ENCODE measurements at places on chromosomes 16 and 17.

- no peak for DNase-seq
Observed at GRCh38 chr16:57036315-57036714, 47.0 kb downstream of the NLRC5 start.

DNA sequence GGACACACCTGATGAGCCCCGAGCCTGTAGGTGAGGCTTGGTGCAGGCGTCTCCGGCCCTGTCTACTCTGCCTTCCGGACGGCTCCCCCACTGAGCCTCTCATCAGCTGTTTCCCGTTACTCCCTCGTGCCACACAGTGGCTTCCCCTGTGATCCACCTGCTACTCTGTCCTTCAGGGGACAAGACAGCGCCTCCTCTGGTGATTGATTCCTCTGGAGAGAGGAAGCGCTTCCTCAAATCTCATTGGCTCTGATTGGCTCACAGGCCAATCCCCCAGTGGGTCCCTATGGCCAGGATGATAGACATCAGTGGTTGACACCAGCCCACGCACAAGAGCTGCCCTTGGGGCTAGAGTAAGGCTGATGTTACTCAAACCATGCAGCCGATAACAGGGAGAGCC, 24.0 kb downstream of the RNF213 start:
- no peak for DNase-seq

DNA sequence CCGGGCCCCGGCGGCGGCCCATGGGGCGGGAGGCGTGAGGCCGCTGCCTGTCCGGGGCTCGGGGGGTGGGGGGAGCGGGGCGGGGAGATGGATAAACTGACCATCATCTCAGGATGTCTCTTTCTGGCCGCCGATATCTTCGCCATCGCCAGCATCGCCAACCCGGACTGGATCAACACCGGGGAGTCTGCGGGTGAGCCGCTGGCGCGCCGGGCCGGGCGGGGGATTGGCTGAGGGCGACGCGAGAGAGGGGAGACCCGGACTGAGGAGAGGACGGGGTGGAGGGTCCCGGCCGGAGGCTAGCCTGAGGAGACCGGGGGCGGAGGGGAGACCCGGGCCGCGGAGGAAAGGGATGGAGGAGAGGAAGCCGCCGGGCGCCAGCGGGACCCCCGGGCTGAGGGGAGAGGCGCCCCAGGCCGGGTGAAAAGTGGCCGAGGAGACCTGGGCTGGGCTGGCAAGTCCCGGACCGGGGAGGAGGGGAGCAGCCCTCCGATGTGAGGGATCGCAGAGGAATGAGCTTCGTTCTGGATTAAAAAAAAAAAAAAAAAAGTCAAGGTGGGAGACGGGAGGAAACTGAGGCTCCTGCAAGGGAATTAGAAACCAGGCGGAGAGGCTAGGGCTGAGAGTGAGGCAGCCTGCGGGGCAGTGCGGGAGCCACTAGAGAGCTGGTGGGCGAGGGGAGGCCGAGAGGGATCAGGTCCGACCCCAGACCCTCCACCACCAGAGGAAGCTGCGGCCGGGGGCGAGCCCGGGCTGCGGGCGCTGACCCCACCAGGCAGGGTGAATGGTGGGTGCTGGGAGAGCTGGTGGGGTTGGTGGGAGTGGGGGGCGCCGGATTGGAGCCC, 526 bp downstream of the MOSMO start:
- DNase-seq, result no peak

DNA sequence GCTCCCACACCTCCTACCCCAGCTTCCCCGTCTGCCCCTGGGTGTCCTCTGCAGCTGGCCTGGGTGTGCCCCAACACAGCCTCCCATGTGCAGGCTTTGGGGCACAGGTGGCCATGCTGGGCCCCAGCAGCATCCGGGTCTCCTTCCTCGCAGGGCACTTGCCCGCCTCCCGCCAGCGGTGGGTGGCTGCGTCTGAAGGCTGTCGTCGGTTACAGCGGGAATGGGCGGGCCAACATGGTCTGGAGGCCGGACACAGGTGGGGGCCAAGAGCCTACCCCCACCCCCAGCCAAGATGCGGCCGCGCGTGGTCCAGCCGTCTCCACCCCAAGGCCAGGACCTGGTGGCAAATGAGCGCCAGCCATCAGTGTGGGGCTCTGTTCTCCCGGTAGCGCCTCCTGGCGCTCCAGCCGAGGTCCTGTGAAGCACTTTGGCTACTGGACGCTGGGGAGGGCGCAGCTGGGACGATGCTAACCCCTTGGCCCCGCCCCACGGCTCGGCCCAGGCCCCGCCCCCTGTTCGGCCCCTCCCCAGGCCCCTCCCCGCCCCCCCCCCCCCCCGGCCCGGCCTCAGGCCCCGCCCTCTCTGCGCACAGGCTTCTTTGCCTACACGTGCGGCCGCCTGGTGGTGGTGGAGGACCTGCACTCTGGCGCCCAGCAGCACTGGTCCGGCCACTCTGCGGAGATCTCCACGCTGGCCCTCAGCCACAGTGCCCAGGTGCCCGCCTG, 7.3 kb upstream of the RHOT2 start:
- no peak for DNase-seq

GRCh38 chr16:12320298-12320706, 343.8 kb downstream of the SNX29 start:
- DNase-seq, result no peak

DNA sequence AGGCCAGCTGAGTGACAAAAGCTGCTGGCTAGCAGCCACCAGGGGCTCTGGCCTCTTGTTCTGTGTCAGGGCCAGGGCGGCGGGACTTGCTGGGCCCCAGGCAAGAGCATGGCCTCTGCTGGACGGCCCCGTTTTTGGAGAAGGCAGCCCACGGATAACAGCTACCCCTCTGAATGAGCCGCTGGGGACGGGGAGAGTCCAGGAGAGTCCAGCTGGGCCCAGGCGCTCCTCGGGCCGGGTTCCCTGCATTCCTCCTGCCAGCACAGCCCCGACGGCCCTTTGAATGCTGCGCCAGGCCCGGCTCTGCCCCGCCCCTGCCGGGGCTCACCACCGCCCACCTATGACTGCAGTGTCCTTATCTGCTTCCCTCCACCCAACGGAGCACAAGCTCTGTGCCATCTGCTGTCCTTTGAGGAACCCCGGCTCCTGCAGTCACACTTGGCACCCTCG, 33.4 kb downstream of the SLC7A5 start:
- DNase-seq, result no peak

DNA sequence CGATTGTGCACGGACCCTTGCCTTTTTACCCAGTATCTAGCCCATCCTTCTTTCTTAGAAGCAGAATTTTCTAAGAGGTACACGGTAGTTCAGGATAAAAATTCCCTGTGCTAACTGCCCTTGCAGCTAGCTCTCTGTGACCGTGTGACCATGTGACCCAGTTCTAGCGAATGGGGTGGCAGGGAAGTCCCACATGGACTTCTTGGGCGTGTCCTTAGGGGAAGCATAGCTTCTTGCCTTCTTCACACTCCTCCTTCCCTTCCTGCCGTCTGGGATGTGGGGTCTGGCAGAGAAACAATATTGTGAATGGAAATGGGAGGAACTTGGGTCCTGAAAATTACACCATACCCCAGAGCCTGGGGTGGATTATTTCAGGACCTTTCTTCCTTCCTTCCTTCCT, 670.7 kb downstream of the MAF start:
- no peak for DNase-seq

GRCh38 chr16:67770346-67770991, 35.9 kb downstream of the RANBP10 start:
- DNase-seq, result no peak

DNA sequence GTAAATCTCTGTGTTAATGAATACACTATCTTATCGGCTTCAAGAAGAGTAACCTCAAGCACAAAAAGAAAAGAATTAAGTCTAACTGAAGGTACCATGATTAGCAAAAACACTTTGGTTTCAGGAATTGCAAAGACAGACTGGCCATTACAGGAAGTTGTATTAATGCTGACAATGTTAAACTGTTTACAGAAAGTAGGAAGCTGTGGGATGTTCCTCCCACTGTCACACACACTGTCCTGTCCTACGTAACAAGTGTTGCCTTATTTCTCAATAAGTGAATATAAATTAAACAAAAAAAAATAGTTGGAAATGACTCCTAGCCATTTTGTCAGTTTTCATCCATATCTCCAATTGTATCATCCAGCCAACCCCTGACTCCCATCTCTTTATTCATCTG, 8.6 kb downstream of the GNA13 start:
- DNase-seq, result no peak

DNA sequence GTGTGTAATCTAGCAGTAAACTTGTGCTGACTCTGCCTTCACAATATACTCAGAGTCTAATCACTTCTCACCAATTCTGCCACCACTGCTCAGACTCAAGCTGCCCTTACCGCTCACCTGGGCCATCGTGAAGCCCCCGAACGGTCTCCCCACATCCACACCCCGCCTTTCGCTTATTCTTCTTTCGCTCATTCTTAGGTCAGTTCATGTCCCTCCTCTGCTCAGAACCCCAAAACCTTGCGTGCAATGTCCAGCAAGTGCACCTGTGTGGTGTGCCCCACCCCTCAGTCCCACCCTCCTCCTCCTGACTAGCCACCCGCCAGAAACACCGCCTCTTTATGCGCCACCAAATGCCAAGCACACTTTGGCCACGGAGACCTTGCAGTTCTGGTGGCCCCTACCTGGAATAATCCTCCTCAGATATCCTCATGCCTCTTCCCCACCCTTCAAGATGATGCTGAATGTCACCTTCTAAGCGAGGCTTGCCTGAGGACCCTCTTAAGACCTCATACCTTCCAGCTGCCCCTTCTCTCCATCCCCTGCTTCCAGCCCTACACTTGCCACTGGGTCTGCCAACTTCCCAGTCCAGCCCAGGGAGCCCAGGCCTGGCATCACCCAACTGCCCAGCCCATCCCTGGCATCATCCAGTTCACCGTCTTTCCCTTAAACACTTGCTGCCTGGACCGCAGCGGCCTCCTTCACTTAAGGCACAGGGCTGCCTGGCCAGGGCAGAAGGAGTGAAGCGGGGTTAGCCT, 34.3 kb upstream of the RBFOX3 start:
- no peak for DNase-seq

GRCh38 chr17:69997332-69997731, 77.7 kb upstream of the KCNJ16 start:
- no peak for DNase-seq

DNA sequence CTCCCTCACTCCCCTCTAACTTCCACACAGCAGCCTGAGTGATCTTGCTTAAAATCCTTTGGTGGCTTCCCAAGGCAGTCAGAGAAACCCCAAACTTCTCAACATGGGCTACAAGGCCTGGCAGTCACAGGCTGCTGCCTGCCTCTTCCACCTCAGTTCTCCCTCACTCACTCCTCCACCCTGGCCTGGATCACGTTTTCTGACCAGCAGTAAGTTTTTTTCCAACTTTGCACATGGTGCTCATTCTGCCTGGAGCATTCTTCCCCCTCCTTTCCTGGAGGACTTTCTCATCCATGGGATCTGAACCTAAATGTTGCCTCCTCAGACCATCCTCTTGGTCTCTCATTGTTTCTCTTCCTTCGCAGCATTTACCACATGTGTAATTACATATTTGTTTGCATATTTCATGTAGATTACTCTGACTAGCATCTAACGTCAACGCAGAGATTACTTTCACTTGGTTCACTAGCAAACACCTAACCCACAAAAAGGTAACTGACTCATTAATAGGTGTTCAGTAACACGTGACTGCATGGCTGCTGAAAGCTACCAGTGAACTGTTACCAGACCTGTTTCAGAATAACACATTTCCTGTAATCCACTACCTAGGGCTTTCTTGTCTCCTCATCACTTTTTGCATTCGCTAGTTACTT, 17.1 kb downstream of the GNA13 start:
- DNase-seq, result no peak

GRCh38 chr17:63916566-63917185, 2.0 kb downstream of the GH1 start:
- no peak for DNase-seq

- DNase-seq, result no peak
Observed at GRCh38 chr16:2277466-2278271, 9.7 kb upstream of the RNPS1 start.

GRCh38 chr16:24568392-24568791, 29.0 kb downstream of the RBBP6 start:
- DNase-seq, result no peak

- peak; percentile 22 for DNase-seq
Observed at GRCh38 chr17:80005360-80006338, 30.0 kb downstream of the TBC1D16 start.

GRCh38 chr16:22912654-22913053, 98.7 kb downstream of the HS3ST2 start:
- no peak for DNase-seq

- DNase-seq, result peak; percentile 58
Observed at GRCh38 chr16:3065069-3065741, at the start of gene IL32. IL32 (plus strand) TSS chr16:3065640; CDS start chr16:3065812, 172 bp downstream.

GRCh38 chr16:9050102-9050830, 41.2 kb upstream of the HAPSTR1 start:
- DNase-seq, result no peak

DNA sequence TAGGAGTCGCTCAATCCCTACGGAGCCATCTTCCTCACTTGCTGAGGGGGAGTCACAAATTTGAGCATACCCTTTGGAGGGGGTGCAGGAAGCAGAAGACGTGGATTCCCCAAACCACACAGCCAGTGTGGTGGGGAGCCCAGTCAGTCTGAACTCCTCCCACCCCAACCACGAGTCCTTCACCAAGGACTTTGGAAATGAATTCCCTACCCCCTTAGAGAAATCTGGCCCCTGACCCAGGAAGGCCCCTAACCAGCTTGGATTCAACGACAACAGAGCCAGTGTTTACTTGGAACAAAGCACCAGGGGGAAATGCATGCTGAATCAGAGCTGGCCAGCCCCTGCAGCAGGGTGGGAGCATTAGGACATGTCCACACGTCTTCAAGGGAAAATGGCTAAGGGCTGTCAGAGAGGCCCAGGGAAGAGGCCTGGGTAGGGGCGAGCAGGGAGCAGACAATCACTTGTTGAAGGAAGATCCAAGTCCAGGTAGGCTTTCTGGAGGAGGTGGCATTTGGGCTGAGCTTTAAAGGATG, 5.5 kb upstream of the TMEM92 start:
- DNase-seq, result no peak

- DNase-seq, result no peak
Observed at GRCh38 chr17:81470944-81471817, 41.4 kb downstream of the ACTG1 start.

DNA sequence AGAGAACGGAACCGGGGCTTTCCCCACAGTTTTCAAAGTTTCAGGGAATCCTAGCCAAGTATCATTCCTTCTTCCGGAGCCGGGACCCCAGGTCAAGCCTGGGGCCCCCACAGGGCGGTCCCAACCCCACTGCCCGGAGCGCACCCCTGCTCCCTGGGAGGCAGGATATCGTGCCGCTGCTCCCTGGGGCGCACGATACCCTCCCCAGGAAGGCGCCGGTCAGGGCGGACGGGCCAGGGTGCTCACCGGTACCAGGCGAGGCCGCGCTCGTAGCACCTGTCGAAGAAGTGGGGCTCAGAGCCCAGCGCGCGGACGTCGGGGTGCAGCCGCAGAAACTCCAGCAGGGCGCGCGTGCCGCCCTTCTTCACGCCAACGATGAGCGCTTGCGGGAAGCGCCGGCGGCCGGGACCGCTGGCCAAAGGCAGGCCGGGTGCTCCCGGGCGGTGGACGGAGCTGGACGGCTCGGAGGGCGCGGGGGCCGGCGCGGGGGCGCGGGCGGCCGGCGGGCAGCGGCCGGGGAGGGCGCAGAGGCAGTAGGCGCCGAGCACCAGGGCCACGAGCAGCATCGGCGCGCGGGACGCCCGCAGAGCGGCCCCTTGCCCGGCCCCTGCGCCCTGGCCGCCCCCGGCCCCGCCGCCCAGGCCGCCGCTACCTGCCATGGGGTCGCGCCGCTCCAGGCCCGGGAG, 407 bp downstream of the HS3ST6 start:
- DNase-seq, result no peak

All from stimulated activated CD8-positive, alpha-beta memory T cell treated with anti-CD3 and anti-CD28 coated beads, Interleukin-15, amount 100 ng/mL, for 4 hours (primary cell).